ENCODE measurements at places on chromosomes 11 and 22. TPM values are rescaled to one million over a fixed set of nuclear protein-coding genes. Genes with fewer than 3 reads are reported as not detected.

- DNase-seq = no peak
These were observed 999.7 kb upstream of the RAG2 start for GRCh38 chr11:37597776-37598175.

DNA sequence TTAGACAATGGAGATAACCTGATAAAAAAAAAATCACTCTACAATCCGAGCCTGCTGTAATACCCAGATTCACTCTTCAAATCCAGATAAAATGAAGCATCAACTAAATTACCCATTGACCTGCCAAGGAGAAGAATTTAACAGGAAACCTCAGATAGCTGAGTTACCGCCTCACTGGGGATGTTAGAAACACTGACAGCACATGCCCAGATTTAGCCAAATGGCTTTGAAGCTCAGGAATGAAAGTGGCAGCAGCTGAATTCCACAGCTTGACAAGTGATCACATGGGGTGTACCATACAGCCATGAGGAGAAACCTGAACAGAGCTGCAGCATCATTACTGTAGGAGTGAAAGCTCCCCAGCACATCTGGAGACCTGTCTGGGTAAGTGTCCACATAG is 807.6 kb downstream of the DLG2 start:
- no peak for DNase-seq

GRCh38 chr22:26616650-26617049 is 1.2 kb downstream of the CRYBB1 start:
- DNase-seq = no peak

- peak; percentile 48 for DNase-seq
These were observed 561 bp downstream of the PGM2L1 start for GRCh38 chr11:74397501-74398243.

- DNase-seq = no peak
These were observed 16.6 kb upstream of the GNB1L start for GRCh38 chr22:19871023-19871844.

- no peak for DNase-seq
These were observed 101.1 kb upstream of the FAT3 start for GRCh38 chr11:92123540-92123939.

DNA sequence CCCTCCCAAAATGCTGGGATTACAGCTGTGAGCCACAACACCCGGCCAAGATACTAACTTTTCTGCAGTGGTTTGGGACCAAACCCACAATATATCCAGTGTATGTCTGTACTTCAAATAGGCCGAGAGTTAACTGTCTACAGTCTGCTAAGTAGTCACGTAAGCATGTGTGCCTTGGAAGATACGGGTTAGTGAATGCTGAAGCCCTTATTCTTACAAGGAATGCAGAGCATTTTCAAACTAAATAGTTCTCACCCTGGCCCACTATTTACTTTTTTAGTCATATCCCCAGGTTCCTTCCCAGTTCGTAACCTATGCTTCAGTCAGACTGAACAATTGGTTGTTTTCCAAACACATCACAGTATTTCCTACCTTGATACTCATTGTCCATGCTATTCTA is 176.0 kb downstream of the WNT11 start:
- DNase-seq = no peak

GRCh38 chr11:72578051-72578450 is 96.2 kb downstream of the PDE2A start:
- DNase-seq = no peak

- DNase-seq = no peak
These were observed 164.4 kb upstream of the DDI1 start for GRCh38 chr11:103871923-103872551.

- no peak for DNase-seq
These were observed 71.4 kb downstream of the PIWIL3 start for GRCh38 chr22:24703101-24703500.

- no peak for DNase-seq
These were observed 145.1 kb upstream of the OPCML start for GRCh38 chr11:133677387-133677786.

DNA sequence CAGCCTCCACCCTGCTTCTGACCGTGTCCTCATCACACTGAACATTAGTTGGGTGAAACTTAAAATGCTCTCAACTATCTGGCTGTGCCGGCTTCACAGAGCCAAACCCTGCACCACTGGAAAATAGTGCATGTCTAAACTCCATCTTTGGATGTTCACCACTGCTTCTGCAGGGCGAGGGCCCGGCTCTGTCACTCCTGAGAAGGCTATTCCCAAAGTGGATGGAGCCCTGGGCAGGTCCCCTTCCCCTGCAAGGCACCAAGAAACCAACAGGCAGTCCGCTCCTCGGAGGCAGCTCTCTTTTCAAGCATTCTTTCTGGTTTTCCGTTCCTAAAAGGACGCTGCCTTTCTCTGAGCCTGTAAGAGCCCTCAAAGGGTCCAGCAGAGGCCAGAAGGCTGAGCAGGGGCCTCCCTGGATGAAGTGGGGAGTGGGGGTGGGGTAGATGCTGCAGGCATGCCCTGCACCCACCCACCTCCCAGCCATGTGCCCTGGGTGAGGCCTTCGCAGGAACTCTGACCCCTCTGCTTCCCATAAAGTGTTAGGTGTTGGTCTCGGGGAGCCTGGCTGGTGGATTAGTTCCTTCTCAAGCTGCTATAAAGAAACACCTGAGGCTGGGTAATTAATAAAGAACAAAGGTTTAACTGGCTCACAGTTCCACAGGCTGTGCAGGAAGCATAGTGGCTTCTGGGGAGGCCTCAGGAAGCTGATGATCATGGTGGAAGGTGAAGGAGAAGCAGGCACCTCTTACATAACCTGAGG is 23.3 kb downstream of the LINC01488 start:
- no peak for DNase-seq

GRCh38 chr22:28395920-28396753 is 283.5 kb downstream of the TTC28 start:
- DNase-seq = no peak

The NOX4 gene
- total RNA-seq = not detected

The CENATAC gene
- 24.8 TPM for total RNA-seq

The OR6T1 gene
- total RNA-seq = not detected

The LMO1 gene
- not detected for total RNA-seq
